Choroid plexus epithelial cell (primary cell): ENCODE measurements at places on chromosomes 6 and 20.
A peak's percentile ranks its signal among the peaks of the same experiment; 100 is the strongest.

- DNase-seq: no peak
Observed at GRCh38 chr20:60068509-60068908, 110.3 kb downstream of the CDH26 start.

DNA sequence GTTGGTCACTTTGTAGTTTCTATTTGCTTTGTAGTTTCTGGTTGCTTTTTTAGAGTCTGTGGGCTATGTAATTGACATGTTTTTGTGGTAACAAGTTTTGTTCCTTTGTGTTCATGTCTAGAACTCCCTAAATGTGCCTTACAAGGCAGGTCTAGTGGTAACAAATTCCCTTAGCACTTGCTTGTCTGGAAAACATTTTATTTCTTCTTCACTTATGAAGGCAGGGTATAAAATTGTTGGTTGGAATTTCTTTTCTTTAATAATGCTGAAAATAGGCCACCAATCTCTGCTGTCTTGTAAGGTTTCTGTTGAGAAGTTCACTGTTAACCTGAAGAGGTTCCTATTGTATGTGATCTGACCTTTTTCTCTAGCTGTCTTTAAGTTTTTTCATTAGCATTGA is 383.6 kb downstream of the EPHA7 start:
- DNase-seq: no peak

DNA sequence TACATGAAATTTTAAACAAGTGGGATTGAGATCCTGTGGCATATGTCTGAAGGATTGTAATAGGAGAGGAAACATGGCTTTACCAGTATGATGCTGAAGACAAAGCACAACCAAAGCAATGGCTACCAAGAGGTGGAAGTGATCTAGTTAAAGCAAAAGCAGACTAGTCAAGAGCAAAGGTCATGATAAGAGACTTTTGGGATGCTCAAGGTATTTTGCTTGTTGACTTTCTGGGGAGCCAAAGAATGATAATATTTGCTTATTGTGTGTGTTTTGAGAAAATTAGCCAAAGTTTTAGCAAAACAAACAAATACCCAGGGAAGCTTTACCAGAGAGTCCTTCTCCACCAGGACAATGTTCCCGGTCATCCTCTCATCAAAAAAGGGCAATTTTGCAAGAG is 20.3 kb downstream of the SLC16A10 start:
- DNase-seq: no peak

DNA sequence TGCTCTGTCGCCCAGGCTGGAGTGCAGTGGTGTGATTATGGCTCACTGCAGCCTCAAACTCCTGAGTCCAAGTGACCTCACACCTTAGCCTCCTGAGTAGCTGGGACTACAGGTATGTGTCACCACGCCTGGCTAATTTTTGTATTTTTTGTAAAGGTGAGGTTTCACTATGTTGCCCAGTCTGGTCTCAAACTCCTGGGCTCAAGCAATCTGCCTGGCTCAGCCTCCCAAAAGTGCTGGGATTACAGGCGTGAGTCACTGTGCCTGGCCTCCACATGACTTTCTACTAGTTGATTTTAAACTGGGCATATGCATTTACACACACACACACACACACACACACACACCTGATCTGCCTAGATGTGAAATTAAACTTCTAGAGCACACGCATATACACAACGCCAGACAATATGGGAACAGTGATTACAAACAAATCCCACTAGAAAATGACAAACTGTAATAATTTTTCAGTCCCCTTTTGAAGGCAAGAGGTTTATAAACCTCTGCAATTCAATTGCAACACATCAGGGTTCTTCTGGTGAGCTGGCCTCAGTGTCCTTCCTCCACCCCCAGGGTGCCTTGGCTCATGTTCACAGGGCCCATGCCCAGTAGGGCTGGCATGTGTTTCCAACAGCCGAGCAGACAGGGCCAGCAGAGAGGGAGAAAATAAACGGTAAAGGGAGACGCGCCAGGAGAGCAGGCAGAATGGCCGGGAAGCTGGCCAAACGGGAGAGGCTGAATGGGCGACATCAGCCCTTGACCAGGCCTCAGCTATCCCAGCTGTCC is 31.2 kb downstream of the PARD6B start:
- peak; percentile 57 for DNase-seq

DNA sequence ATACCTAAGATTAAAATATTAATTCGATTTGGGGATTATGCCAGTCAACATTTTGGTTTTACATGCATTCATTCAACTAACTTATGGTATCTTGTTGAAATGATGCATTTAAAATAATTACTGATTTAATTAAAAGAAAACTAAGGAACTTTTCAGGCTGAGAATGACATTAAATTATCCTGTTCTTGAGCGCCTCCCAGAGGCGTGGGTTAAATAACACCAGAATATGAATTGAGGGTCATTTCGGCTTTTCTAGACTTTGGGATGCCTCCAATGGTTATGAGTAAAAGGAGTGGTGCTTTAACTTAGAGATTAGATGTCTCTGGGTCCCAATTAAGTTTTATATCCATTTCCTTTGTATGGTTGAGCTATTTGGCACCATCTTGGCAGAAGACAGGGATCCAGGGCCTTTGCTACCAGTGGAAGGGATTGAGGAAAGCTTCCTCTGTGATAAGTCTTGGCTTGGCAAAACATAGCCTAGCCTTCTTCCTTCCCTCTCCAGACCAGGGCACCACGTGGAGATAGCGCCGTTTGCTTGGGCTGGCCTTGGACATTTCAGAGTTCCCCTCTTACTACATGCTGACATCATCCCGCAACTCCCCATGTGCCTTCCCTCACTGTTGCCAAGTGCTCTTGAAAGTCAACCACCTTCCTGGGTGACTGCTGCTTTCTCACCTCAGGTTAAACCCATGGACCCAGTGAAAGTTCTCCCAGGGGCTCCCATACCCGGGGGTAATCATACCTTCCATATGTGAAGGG is 28.7 kb downstream of the GNAS start:
- DNase-seq: no peak

DNA sequence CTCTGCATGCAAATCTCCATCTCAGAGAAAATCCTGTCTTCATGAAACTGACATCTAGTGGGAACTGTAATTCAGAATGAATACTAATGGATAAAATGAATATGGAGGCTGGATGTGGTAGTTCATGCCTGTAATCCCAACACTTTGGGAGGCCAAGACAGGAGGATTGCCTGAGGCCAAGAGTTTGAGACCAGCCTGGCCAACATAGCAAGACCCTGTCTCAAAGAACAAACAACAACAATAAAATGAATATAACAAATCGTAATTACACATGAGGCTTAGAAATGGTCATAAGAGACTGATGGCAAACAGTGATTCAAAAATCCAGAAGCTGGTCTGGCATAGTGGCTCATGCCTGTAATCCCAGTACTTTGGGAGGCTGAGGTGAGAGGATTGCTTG is 44.6 kb upstream of the DSN1 start:
- DNase-seq: no peak

DNA sequence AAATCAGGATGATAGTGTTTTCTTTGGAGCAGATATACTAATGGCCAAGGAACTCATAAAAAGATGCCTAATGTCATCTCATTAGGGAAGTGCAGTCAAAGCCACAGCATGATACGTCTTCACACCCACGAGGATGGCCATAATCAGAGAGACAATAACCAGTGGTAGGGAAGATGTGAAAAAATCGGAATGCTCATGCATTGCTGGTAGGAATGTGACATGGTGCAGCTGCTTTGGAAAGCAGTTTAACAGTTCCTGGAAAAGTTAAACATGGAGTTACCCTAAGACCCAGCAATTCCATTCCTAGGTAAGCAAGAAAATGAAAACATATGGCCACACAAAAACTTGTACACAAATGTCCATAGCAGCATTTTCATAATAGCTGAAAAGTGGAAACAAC is 29.9 kb downstream of the BCAS1 start:
- no peak for DNase-seq

DNA sequence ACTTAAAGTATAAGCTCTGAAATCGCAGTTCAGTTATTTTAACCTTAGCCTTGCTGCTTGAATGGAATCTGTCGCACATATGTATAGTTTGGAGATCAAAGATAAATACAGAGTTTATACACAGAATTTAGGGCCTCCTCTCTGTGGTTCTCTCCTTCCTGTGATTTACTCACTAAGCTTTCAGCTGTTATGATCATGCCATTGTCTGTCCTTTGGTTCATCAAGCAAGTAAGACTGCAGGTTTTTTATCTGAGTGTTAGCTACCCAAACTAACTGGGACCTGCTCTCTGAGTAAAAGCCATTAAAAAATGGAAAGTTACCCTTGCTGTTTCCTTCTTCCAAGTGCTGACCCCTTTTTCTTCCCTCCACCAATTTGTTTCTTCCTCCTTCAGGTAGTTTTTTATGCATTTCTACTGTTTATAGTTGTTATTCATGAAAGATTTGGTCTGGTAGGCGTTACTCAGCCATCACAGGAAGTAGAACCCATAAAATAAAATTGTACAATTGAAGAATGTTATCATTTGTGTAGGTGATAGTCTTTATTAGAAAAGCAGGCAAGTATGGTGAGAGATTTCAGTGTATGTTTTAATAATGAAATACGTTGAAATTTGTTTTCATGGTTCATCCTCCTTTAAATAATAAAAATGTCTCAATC is 33.7 kb upstream of the SUMO4 start:
- no peak for DNase-seq

DNA sequence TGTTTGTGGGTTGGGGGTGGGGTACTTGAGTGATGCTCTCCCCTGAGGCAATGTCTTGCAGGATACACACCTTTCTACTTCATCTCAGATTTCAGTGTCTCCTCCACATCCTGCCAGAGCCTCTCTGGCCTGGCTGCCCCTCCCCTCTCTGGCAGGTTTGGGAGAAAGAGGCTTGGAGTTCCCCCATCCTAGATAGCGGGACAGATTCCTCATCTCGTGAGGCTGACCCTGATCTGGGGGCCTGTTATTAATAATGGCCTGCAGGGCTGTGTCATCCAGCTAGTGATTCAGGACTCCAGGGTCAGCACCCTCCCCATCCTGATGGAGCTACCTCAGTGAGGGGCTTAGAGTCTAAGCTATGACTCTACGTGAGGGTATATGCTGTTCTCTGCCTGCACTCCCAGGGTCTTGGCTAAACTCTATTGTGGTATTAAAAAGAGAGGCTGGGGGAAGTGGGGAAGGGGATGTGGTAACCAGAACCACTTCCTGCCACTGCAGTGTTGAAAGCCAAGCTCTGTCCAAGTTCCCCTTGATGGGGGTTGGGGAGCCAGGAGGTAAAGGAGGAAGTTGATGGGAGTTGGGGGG is 3.7 kb upstream of the MMP9 start:
- DNase-seq: no peak

GRCh38 chr20:10639077-10639736 is 34.6 kb downstream of the JAG1 start:
- peak; percentile 31 for DNase-seq

DNA sequence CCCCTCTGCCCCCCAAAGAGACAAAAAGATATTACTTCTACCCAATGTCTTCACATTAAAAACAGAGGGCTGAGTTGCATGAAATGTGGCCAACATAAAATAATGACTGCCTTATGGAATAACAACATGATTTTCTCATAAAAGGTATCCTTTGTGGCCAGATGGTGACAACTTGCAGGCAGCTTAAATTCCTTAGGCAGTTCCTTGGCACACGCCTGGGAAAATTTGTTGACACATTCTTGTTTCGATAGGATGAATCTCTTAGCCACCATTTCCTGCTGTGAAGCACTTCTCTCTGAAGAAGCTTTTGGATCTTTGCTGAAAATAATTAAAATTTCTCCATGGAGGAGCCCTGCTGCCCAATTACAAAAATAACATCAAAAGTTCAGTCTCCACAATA is 109.0 kb upstream of the COL21A1 start:
- DNase-seq: peak; percentile 57

- DNase-seq: no peak
Observed at GRCh38 chr20:24675651-24676352, 206.4 kb downstream of the SYNDIG1 start.

DNA sequence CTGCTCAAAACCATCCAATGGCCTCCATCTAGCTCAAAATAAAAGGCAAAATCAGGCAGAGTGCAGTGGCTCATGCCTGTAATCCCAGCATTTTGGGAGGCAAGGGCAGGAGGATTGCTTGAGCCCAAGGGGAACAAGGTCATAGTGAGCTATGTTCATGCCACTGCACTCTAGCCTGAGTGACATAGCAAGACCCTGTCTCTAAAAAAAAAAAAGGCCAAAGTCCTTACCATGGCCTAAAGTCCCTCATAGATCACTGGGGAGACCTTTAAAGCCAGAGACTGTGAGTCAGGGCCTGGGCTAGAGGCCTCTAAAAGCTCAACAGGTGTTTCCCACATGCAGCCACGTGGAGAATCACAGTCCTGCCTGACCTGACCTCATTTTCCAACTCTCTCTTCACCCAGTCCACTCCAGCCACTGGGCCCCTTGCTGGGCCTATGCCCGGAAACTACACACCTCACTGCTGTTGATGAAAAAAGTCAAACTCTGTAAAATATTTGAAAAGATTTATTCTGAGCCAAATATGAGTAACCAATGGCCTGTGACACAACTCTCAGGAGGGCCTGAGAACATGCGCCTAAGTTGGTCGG is 28.2 kb upstream of the TAB2 start:
- peak; percentile 10 for DNase-seq

GRCh38 chr6:142943711-142944123 is 1.3 kb downstream of the HIVEP2 start:
- DNase-seq: peak; percentile 75

DNA sequence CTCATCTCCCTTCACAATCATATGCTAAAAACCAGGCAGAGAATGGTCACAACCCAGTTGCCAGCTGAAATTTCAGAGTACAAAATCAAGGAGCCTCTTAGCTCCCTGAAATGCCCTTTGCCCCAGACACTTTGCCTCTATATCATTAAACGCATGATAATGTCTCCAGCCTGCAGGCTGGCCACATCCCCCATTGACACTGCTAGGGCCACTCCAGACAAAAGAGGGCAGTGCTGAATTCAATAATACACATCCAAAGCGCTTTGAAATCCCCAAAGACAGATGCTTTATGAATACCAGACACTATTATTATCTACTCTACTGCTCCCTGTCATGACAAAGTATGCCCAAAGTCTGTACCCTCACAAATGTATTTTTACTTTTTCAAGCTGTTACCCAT is 348.3 kb upstream of the POU3F2 start:
- DNase-seq: no peak

GRCh38 chr6:154371281-154371680 is 14.7 kb upstream of the IPCEF1 start:
- no peak for DNase-seq

DNA sequence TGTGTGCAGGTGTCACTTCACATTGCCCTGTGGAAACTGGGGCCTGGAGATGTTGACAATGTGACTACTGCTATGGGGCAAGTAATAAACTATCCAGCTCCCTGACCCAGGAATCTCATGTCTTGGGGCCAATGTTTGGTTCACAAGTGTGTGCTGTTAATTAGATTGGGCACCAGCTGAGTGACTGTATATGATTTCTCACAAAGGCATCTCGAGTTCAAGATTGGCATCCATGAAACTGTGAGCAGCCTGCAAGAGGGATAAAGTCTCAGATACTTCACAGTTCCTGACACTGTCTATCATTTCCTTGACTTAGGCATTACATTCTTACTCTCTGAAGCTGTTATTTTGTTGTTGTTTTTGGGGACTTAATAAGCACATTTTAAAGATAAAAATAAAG is 264.0 kb downstream of the PRKN start:
- DNase-seq: no peak
